Stimulated activated CD4-positive, alpha-beta T cell treated with anti-CD3 and anti-CD28 coated beads, Interleukin-2, amount 100 ng/mL, for 4 hours (primary cell): ENCODE measurements at places on chromosomes 3 and 15.

DNA sequence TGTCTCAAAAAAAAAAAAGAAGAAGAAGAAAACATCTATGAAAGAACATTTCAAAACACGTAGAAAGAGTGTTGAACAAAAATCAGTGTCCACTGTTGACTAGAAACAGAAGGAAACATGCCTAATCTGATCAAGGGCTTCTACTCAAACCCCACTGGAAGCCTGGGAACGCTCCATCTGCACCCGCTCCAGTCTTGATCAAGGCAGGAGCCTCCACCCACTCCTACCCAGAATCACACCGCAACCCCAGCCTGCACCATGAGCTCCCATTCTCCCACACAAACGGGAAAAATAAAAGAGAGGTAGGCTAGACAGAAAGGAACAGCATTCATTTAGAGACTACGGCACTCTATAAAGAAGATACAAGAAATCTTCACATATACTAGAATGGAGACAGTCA lies 40.9 kb upstream of the OCA2 start:
- DNase-seq = no peak

DNA sequence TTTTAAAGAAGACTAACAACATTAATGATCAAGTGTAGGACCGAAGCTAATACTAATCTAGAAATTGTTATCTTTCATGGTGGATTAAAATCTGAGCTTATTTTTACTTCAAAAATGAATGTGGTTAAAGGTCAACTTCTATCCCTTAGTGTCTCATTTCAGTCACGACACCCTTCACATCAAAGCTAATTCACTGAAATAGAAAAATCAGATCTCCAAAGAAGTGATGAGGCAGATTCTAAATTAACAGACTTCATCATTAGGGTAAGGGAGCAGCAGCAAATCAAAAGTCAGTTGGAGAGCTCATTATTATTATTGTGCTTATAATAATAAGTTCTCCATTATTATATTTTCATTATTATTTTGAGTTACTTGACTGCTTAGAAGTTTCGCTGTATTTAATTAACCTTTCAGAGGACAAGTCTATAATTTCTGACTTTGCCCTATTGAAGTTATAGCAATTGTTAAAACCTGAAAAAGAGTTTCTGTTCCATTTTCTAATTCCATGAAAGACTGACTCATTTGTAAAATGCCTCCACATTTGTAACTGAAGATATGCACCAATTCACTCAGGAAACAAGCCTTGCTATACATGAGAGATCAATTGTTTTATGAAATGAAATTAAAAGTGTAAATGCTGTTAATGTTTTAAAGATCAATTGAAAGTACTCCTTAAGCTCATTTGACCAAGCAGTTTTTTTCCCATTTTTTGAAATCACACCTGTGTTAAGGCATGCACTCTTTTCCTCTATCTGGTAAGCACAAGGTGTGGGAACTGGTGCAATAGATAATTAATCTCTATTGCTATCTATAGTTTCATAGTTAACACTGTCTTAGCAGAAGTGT lies 23.1 kb upstream of the CMC1 start:
- no peak for DNase-seq

DNA sequence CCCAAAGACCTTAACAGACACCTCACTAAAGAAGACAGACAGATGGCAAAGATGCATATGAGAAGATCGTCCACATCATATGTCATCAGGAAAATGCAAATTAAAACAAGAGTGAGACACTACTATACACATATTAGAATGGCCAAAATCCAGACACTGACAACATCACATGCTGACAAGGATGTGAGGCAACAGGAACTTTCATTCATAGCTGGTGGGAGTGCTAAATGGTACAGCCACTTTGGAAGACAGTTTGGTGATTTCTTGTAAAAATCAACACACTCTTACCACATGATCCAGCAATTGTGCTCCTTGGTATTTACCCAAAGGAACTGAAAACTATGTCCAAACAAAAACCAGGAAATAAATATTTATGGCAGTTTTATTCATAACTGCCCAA lies 17.6 kb downstream of the CHDH start:
- no peak for DNase-seq

DNA sequence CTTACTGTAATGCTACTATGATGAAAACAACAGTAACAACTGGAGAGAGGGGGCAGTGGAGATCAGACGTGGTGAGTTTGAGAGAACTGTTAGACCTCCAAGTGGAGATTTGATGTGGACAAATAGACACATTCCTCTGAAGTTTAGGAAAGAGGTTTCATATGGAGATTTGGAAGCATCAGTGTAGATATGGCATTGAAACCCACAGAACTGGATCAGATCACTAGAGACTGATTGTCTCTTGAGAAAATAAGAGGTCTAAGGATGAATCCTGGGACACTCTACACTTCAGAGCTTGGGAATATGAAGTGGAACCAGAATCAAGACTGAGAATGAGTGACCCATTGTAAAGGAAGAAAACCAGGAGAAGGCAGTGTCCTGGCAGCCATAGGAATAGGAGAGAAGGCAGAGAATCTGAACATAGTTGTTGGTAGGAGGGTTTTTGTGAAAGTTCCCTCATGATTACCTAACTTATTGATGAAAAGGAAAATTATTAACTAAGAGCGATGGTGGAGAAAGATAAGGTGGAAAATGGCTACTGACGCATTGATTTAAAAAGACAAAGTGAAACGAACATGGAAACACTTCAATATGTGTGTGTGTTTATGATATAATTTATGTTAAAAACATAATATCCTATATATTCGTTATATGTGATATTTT lies 29.7 kb upstream of the PYDC2 start:
- DNase-seq = no peak

- DNase-seq = no peak
Observed at GRCh38 chr3:162285259-162285658, 788.7 kb downstream of the OTOL1 start.

- no peak for DNase-seq
Observed at GRCh38 chr3:50430191-50430590, 70.9 kb upstream of the TMEM115 start.

DNA sequence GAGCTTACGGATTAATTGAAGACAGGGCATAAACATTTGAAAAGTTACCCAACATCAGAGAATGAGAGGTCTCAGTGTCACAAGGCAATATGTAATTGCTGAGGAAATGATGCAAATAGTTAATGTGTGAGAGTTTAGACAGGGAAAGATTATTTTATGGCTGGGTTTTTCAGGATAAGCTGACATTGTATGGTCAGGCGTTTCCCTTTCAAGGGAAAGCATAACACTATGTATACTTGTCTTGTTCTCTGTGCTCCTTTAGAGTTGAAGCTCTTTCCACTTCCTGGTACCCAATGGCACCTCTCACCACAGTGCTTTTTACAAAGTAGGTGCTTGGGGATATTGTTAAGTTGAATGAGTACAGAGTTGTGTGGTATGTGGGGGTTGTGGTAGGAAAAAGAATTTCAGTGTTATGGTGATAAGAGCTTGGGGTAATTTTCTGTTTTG lies 19.9 kb downstream of the IQGAP1 start:
- DNase-seq = no peak

GRCh38 chr3:87333393-87333892 lies 57.1 kb upstream of the POU1F1 start:
- no peak for DNase-seq

DNA sequence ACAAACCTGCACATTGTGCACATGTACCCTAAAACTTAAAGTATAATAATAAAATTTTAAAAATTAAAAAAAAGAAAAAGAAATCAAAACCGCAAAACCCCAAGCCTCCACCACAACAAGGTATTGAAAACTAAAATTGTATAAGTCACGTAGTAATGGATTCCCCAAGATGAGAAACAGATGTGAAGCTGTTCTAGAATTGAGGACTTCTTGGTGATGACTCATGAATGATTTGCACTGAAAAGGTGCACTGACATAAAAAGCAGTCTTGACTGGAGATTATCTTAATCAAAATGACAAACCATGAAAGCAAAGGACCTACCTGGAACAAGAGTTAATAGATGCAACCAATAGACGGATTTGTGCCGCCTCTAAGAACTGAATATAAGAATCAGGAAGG lies 225.8 kb downstream of the MYRIP start:
- DNase-seq = no peak

GRCh38 chr15:62798536-62798935 lies 244.0 kb upstream of the TPM1 start:
- no peak for DNase-seq

DNA sequence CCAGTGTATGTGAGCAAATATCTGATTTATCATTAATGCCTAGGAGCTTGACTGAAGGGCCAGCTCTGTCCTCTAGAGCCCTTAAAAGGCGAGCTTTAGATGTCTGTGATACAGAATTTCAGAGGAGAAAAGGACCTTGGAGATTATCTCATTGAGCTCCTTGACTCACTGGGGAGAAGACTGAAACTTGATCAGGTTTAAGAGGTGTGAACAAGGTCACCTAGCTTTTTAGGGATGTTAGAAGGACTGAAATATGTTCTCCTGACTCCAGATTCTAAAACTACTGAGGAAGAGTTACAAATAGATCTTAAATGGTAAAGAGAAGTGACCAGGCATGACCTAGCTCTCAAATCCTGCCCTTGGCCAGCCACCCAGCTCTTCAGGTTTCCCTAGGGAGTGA lies 193.7 kb upstream of the BHLHE40 start:
- DNase-seq = no peak

GRCh38 chr3:23696842-23697241 lies 108.9 kb upstream of the UBE2E1 start:
- DNase-seq = no peak

- no peak for DNase-seq
Observed at GRCh38 chr3:124174476-124174875, 182.6 kb upstream of the ROPN1 start.
